Suppressor macrophage treated with lipopolysaccharide for 1 hour (primary cell): ENCODE measurements at places on chromosomes 6 and 20.

- no peak for DNase-seq
These were observed 112.2 kb upstream of the HEY2 start for GRCh38 chr6:125637207-125637606.

GRCh38 chr20:35992713-35993335 is 24.4 kb downstream of the CNBD2 start:
- peak; percentile 76 for DNase-seq

GRCh38 chr6:17035257-17036064 is 66.4 kb upstream of the STMND1 start:
- DNase-seq: no peak

DNA sequence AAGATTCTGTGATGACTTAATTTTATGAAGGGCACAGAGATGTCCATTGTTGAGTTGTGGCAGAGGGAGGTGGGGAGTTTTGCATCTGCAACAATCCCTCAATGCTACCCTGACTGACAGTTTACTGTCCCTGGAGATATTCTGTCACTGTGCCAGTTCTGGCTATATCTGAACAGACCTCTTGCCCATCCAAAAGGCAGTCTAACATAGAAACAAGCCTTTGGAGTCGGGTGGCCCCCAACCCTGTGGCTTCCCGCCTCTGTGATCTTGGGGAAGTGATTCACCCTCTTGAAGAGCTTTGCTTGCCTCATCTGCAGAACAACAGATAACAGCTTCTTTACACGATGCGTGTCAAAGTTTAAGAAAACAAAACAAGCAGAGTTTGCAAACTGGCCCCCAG is 3.8 kb upstream of the E2F1 start:
- DNase-seq: peak; percentile 57

DNA sequence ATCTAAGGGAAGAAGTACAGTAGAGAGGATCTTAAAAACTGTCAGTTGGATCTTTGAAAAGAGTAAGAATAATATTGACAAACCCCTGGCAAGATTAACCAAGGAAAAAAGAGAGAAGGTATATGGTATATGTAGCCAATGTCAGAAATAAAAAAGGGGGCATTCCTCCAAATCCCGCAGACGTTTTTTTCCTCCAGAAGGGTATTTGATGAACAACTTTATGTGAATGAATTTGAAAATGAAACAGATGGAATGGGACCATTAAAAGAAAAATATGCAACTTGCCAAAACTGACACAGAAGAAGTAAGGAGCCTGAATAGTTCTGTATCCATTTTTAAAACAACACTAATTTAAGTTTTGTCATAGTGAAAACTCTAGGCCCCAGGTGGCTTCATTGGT is 35.7 kb downstream of the GFRA4 start:
- DNase-seq: no peak

DNA sequence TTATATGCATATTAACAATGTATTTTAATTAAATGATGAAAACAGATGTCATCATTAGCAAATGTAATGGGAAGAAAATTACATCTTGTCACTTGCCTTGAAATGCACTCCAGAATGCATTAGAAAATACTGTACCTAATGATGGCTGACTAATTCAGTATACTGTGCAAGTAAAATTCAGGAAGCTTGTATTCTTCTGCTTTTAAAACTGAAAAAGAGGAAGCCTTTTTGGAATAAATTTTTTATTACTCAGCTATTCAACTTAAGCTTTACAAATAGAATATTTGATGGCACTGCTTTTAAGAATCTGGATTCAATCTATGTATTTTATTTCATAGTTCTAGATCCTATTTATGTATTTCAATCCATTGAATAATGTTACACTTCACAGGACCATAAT is 195.5 kb downstream of the RIMS1 start:
- DNase-seq: peak; percentile 7

- no peak for DNase-seq
These were observed 107.8 kb downstream of the DST start for GRCh38 chr6:56534680-56535419.

- no peak for DNase-seq
These were observed 60.2 kb downstream of the EZR start for GRCh38 chr6:158758941-158759479.

- no peak for DNase-seq
These were observed 136.5 kb downstream of the ELOVL4 start for GRCh38 chr6:79810871-79811270.
